ENCODE measurements at places on chromosomes 3 and 15. TPM values are rescaled to one million over a fixed set of nuclear protein-coding genes. Genes with fewer than 3 reads are reported as not detected.

Gene THSD4
- total RNA-seq: 1.6 TPM

Gene GABRR3
- not detected for total RNA-seq

Gene CACNA2D3
- total RNA-seq: 0.52 TPM

Gene GREM1
- 63.1 TPM for total RNA-seq

Gene ALDH1A2
- 2.9 TPM for total RNA-seq

Gene SPESP1
- total RNA-seq: 13.8 TPM

Gene CSNK1G1
- 19.3 TPM for total RNA-seq

Gene CAPN3
- total RNA-seq: 12.3 TPM

Gene CEP70
- 18.6 TPM for total RNA-seq

Gene GPR62
- not detected for total RNA-seq

Gene TRH
- not detected for total RNA-seq

Gene CDHR4
- total RNA-seq: not detected

Gene CFAP100
- not detected for total RNA-seq

Gene IGSF10
- total RNA-seq: 0.13 TPM

Gene PAK6
- 0.48 TPM for total RNA-seq

Gene CCDC9B
- 30.1 TPM for total RNA-seq

Gene SUSD5
- total RNA-seq: 10.1 TPM

Gene RPP25
- total RNA-seq: 3.2 TPM

Gene CSPG4
- total RNA-seq: 19.6 TPM

Gene MUC4
- total RNA-seq: not detected

Gene PROK2
- total RNA-seq: not detected

Gene DLG1
- 80.7 TPM for total RNA-seq

Gene RTP1
- total RNA-seq: not detected

Gene CPNE9
- total RNA-seq: not detected

Gene GPR171
- total RNA-seq: not detected

Gene FBXW12
- total RNA-seq: not detected

Gene HIGD2B
- total RNA-seq: not detected

Gene PRTG
- 1.7 TPM for total RNA-seq

Gene IQCH
- 6.9 TPM for total RNA-seq

Gene FETUB
- total RNA-seq: not detected

Gene OR4M2
- total RNA-seq: not detected

Gene MORC1
- total RNA-seq: not detected

Gene PPP1R14D
- total RNA-seq: not detected

Gene ADIPOQ
- total RNA-seq: not detected

Gene C3orf85
- total RNA-seq: not detected

Gene TIMP4
- total RNA-seq: 0.42 TPM

Gene OR5K2
- total RNA-seq: not detected

Gene SLC12A1
- total RNA-seq: not detected

Gene LDHAL6B
- not detected for total RNA-seq

Gene SIDT1
- not detected for total RNA-seq

Gene AMIGO3
- 1.8 TPM for total RNA-seq

Gene NTRK3
- total RNA-seq: 0.26 TPM

Measured in myocyte (in vitro differentiated cells).